ENCODE measurements at places on chromosomes 4 and X. TPM values are rescaled to one million over a fixed set of nuclear protein-coding genes. Genes with fewer than 3 reads are reported as not detected.

GRCh38 chrX:115392871-115393270, 103.4 kb downstream of the LUZP4 start:
- DNase-seq: no peak

- DNase-seq: peak; percentile 39
These were observed 41.9 kb downstream of the AFAP1 start for GRCh38 chr4:7897811-7898210.

GRCh38 chrX:72532366-72532765, 40.3 kb downstream of the HDAC8 start:
- no peak for DNase-seq

Gene XAGE1A
- not detected for total RNA-seq

DNA sequence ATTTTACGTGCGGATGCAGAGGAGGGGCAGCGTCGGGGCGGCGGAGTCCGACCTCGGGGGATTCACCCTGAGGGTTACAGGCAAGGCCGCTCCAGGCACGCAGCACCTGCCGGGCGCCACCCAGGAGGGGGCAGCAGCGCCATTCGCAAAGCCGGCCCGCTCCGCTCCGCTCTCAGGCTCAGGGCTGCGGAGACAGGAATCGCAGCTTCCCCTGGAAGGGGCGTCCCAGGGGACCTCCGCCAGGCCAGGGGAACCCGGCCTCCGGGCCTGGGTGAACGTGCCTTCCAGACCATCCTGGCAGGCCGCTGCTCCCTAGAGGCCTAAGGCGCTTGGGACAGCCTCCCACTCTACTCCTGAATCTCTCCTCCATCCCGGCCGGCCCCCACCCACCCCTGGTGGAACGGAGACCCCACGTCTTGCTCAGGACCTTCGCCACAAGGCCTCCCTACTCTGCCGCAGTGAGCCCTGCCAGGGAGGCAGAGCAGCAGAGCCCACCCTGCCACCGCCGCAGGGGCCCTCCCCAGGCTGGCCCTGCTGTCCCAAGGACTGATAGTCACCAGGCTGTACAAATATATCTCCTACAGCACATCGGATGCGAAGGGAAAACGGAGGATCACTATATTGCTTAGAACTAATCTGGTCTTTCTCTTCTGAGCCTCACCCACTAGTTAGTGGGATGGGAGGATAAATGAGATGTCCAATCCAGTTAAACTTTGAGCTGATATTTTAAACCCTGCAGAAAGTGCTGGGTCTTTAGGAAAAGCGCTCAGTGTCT, 115.0 kb downstream of the SMIM20 start:
- peak; percentile 68 for DNase-seq

Gene DCAF4L1
- total RNA-seq: 0.25 TPM

DNA sequence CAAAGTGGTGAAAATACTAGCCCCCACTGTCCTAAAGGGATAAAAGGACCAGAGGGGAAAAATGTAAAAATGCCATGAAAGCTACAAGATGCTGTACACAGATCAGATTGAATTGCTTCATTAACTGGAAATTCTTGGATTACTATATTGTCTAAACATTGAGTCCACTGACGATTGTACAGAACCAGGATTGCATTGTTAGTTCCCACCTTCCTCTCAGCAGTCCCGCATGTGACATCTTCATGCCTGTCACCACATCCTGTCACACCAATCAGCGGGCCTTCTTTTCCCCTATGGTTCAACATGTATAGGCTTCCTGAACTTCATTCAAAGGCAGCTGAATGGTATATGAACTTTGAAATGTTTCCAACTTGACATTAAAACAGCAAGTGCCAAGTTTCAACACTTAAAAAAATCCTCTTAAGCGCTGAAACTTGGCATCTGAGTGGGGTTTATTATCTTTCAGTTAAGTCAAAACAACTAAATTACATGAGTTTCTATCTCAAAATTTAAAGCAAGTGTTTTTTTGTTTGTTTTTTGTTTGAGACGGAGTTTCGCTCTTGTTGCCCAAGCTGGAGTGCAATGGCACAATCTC, 24.6 kb downstream of the ZRSR2 start:
- DNase-seq: no peak

DNA sequence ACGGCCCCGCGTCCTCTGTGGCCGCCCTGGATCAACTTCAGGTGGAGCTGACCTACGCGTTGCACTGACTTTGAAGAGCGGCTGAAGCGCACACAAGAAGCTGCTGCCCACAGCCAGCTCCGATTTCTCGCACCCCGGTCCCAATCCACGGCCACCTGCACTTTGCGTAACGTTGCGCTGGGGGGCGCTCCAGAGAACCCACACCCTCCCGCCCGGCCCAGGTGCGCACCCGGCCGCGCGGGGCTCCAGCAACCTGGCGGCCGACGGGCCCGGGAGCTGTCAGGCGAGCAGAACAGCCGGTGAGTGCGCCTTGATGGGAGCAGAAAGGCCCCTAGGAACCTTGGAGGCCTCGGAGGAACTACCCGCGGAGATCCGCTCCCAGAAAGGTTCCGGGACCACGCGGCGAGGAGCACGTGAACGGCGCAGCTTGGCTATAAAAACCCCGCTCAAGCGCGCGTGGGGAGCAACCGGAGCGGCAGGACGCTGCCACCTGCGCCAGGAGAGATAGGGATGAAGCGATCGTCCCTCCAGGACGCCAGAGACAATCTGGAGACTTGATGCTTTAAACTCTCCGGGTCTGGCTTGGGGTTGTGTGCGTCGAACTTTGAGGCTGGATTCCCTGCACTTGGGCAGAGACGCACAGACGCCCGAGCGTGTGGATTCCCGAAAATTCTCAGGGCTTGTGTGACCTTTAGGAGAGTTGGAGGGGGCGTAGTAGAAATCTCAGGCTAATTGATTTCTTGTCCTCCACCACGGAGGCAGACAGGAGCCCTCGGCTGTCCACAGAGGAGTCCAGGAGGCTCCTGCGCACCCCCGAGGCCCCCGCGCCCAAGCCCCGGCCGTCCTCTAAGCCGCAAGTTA, 591 bp upstream of the NWD2 start:
- DNase-seq: no peak

- no peak for DNase-seq
These were observed 127.8 kb upstream of the FAT1 start for GRCh38 chr4:186851291-186852072.

Gene SH3RF1
- 57.8 TPM for total RNA-seq

Gene PDLIM5
- 124 TPM for total RNA-seq

- no peak for DNase-seq
These were observed 90.9 kb downstream of the NAT8L start for GRCh38 chr4:2150076-2150475.

DNA sequence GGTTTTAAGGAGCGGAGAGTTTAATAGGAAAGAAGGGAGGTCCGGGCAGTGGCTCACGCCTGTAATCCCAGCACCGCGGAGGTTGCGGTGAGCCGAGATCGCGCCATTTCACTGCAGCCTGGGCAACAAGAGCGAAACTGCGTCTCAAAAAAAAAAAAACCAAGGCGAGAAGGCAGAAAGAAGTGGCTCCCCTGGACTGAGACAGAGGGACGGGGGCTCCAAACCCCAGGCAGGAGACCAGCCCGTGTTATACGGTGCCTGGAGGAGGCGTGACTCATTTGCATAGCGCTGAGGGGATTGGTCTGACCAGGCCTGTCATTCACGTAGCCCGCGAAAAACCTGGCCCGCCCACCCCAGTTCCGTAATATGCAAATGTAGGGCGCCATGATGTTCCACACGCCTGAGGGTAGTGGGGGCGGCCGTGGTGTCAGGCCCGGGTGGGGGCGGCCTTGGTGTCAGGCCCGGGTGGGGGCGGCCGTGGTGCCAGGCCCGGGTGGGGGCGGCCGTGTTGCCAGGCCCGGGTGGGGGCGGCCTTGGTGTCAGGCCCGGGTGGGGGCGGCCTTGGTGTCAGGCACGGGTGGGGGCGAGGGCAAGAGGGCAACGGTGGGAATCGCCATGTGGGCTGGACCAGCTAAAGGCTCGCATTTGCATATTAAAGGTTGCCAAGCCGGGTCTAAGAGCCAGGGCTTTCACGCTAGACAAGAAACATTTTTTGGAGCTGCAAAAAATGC, 2.1 kb downstream of the PLCXD1 start:
- DNase-seq: peak; percentile 84

Gene UGT2B11
- not detected for total RNA-seq

DNA sequence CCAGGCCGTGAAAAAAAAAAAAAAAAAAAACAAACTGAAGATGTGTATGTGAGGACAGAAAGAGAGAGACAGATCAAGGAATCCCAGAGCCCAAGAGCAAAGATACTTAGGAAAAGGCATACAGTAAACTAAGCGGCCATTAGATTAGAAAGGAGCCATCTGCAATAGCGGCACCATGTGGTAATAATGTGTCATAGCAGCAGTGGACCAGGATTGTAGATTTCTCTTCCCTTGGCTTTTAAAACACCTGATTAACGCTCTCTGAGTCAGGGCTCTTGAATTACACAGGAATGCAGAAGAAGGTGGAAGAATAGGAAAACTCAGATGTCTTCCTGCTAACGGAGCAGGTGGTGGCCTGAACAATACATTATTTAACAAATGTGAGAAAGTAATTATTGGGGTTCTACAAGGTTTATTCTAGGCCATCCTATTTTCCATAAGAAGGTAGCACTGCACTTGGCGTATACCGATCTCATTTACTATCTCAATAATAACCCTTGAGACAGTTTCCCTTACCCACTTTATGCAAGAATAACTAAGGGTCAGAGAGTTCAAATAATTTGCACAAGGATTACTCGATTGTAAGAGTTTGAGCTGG, 182.7 kb downstream of the KCNIP4 start:
- DNase-seq: peak; percentile 66

Gene RAB40AL
- total RNA-seq: not detected

- DNase-seq: no peak
These were observed 72.4 kb upstream of the TNIP3 start for GRCh38 chr4:121236353-121237068.

DNA sequence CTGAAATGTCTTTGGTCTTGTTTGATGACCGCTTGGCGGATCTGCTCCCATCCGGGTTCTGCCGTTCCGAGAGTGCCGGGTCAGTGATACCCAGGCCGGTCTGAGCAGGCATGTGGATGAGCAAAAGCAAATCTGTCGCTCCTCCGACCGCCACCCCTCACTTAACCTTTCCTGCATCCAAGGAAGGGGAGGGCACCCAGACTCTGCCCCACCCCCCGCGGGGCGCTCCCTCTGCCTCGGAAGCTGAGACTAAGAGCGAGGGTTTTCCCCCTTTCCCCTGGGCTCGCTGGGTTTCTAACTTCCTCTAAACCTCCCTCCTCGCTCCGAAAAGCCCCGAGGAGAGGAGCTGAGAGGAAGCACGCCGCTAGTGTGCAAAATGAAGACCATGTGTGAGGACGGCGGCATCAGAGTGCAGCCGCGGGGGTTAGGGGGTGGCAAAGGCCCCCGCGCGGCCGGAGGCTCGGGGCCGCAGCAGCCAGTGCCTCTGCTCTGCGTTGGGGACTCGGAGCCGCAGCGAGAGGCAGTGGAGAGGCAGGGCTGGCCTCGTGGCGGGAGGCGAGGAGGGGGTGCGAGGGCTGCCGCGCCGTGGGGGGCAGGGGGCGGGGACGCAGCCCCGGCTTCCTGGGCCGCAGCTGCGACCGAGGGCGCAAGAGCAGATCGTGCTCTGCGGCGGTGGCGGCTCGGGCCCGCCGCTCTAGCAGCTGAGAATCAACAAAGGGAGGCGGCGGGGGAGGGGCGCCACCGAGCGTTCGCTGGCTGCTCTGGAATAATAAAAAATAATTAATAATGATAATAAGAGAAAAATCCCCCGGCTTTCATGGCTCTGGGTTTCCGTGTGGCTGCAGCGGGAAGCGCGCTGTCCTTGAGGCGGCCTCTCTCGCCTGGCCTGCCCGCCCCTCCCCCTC, 55.8 kb upstream of the BCOR start:
- DNase-seq: no peak

- DNase-seq: no peak
These were observed 61.7 kb upstream of the STX18 start for GRCh38 chr4:4603592-4603991.

GRCh38 chr4:181148470-181148869, 1094.7 kb upstream of the TENM3 start:
- no peak for DNase-seq

Gene FGF16
- total RNA-seq: 1.8 TPM
